ENCODE measurements at places on chromosomes 3 and 15.

DNA sequence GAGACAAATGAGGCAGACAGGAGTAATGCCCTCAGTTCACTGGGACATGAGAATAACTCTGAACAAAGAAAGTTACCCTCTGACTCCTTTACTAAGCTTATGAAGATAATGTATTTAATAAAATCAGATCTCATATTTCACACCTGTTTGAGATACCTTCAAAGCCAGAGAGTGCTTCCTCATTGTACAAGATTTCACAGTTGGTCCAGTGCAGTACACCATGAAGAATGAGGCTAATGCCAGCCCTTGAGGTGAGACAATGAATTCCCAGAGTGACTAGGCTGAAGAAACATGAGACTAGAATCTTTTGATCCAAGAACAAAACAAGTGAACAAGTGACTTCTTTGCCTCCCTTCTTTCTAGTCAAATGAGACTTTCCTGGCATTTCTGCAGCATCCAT, 1133.8 kb downstream of the TUSC7 start:
- no peak overlapping the region for H3K27ac ChIP-seq
- DNase-seq = no peak
- no peak overlapping the region for H3K4me3 ChIP-seq
- H3K36me3 ChIP-seq = no peaks in the 10 kb centered on the region

GRCh38 chr15:93066834-93067648, 22.0 kb downstream of the RGMA start:
- no peak overlapping the region for H3K4me3 ChIP-seq
- peaks cover 36% of the 10 kb centered on the region for H3K27me3 ChIP-seq
- H3K4me1 ChIP-seq = peaks cover 8% of the 10 kb centered on the region
- H3K36me3 ChIP-seq = no peaks in the 10 kb centered on the region
- no peak overlapping the region for H3K27ac ChIP-seq

DNA sequence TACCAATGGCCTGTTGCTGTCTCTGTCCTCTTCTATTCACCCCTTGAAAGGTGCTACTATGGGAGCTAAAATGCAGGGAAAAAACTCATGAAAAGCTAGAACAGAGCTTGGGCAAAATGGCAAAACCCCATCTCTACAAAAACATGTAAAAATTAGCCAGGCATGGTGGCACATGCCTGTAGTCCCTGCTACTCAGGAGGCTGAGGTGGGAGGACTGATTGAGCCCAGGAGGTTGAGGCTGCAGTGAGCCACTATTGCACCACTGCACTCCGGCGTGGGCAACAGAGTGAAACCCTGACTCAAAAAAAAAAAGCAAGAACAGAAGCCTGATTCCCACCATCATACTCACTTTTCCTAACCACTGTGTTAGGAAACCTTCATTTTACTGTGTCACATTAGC, 1.9 kb downstream of the MAP4 start:
- peaks cover 35% of the 10 kb centered on the region for H3K4me1 ChIP-seq
- no peak overlapping the region for H3K4me3 ChIP-seq
- DNase-seq = no peak
- H3K27me3 ChIP-seq = no peaks in the 10 kb centered on the region
- H3K36me3 ChIP-seq = peaks cover 15% of the 10 kb centered on the region

GRCh38 chr3:194505791-194506415, 19.1 kb upstream of the ATP13A3 start:
- H3K27me3 ChIP-seq = no peaks in the 10 kb centered on the region
- H3K4me3 ChIP-seq = no peak overlapping the region
- no peaks in the 10 kb centered on the region for H3K4me1 ChIP-seq
- H3K36me3 ChIP-seq = peaks cover 2% of the 10 kb centered on the region
- H3K27ac ChIP-seq = no peak overlapping the region

- no peak overlapping the region for H3K4me3 ChIP-seq
- peaks cover 61% of the 10 kb centered on the region for H3K4me1 ChIP-seq
- H3K36me3 ChIP-seq = peaks cover 17% of the 10 kb centered on the region
- DNase-seq = no peak
- H3K27ac ChIP-seq = peak overlapping the region; percentile 47
These were observed 3.1 kb upstream of the CDV3 start for GRCh38 chr3:133570139-133570936.

DNA sequence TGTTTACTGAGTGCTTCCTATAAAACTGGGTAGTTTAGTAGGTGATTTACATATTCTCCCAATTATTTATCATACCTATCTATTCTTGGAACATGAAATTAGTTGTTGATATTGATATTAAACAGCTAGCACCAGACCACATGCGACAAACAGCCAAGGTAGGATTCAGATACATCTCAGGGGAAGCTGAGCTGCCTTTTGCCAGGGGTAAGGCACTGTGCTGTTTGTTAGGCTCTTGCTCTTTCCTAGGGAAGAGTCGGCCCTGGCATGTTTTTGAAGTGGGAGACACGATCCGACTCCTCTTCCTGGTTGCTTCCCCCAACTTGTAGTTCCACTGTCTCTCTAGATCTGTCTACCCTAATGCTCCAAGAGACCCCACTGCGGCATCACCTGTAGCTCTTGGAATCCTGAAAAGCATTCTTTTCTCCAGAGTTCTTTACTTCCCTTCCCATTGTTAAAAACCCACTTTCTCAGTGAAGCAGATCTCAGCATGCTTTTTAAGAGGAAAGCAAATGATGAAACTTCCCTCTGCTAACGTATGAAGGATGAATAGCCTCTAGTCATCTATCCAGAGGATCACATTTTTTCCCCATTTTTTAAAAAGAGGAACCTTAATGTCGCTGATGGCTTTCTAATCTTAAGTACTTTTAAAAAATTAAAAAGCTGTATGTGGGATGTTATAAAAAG, 138.4 kb downstream of the GHSR start:
- no peak overlapping the region for H3K27ac ChIP-seq
- no peak overlapping the region for H3K4me3 ChIP-seq
- H3K36me3 ChIP-seq = peaks cover 16% of the 10 kb centered on the region
- DNase-seq = no peak

DNA sequence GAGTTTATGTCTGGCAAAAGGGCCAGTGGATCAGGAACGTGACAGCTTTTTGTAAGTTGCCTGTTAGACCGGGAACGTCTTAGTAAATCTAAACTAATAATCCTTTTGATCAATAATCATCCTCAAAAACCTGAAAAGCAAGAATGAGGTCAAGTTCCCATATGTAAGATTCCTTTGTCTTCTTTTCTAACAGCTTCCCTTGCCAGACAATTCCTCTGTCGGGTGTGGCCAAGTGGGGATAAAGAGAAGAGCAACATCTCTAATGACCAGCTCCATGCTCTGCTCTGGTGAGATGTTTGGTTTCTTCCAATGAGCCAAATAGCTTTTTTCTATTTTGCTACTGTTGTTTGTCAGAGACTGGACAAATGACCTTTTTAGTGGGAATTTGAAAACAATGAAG, 19.8 kb downstream of the FANCD2OS start:
- H3K27me3 ChIP-seq = no peaks in the 10 kb centered on the region
- peaks cover 39% of the 10 kb centered on the region for H3K36me3 ChIP-seq
- no peak for DNase-seq
- no peaks in the 10 kb centered on the region for H3K4me1 ChIP-seq

DNA sequence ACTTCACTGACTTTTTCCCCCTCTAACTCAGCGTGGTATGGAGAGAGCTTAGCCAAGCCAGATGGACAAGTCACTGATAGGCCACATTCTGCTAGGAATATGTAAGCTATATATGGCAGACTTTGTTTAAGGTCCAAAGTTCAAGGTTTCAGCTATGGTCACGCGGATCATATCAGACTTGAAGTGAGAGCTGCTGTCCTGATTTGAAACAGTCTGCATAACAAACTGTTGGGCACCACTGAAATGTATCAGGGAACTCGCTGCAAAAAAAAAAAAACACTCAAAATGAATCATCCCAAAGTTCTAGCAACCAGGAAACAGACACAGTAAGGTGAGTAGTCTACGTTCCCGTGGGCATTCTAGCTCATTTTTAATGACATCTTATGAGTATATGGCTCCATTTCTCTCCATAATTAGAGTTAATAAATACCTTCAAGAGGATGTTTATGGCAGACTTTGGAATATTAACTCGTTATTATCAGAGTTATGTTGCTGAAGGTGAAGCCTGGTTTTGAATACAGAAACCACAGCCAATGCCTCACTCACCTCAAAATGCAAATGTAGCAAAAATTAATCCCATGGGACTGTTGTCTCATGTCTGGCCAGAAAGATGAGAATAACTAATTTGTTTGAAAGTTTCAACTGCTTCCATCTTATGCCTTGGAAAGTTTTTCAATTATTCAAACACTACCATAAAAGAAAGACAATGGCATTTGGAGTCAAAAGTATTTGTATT, 12.3 kb downstream of the DPH3 start:
- peaks cover 15% of the 10 kb centered on the region for H3K36me3 ChIP-seq
- no peaks in the 10 kb centered on the region for H3K27me3 ChIP-seq
- no peak for DNase-seq
- no peak overlapping the region for H3K27ac ChIP-seq
- no peak overlapping the region for H3K4me3 ChIP-seq

GRCh38 chr3:23271876-23272741, 69.0 kb downstream of the UBE2E2 start:
- H3K27me3 ChIP-seq = no peaks in the 10 kb centered on the region
- H3K4me3 ChIP-seq = no peak overlapping the region
- DNase-seq = no peak

DNA sequence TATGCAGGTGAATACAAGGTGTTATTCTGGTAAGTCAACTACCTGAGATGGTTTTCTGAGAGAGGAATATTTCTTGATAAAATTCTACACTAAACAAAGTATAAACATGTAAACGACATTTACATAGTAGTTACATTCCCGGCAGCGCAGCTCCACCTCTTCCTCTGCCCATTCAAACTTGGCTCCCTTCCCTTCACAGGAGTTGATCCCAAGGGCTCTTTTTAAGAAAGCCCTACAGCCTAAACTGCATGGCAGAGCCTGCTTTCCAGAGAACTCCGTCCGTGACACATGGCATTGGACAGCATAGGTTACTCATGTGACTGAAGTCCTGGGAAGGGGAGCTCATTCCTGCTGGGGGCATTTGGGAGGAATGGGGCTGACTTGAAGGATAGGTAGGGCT, 22.0 kb upstream of the LCTL start:
- H3K27me3 ChIP-seq = peaks cover 32% of the 10 kb centered on the region
- no peaks in the 10 kb centered on the region for H3K4me1 ChIP-seq
- no peaks in the 10 kb centered on the region for H3K36me3 ChIP-seq
- DNase-seq = no peak
- H3K27ac ChIP-seq = no peak overlapping the region

- DNase-seq = no peak
- no peaks in the 10 kb centered on the region for H3K36me3 ChIP-seq
- no peaks in the 10 kb centered on the region for H3K27me3 ChIP-seq
- no peaks in the 10 kb centered on the region for H3K4me1 ChIP-seq
- H3K4me3 ChIP-seq = no peak overlapping the region
These were observed 70.4 kb upstream of the TAMM41 start for GRCh38 chr3:11917051-11917450.

GRCh38 chr3:194277104-194277785, 73.9 kb downstream of the CPN2 start:
- no peak overlapping the region for H3K4me3 ChIP-seq
- H3K36me3 ChIP-seq = no peaks in the 10 kb centered on the region
- no peak overlapping the region for H3K27ac ChIP-seq
- H3K4me1 ChIP-seq = no peaks in the 10 kb centered on the region

DNA sequence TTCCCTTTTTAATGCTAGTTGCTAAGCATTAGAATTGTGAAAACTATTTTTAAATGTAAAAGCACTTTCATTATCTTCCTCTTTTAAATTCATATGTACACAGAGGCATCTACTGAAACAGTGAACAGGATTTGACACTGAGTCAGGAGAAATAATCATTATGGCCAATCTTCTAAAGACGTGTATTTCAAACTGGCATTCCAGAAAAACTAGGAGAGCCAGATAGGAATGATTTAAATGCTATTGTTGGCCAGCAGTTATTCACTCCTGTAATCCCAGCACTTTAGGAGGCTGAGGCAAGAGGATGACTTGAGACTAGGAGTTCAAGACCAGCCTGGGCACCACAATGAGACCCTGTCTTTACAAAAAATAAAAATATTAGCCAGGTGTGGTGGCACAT, 67.6 kb upstream of the RAP2B start:
- peaks cover 11% of the 10 kb centered on the region for H3K4me1 ChIP-seq
- no peak overlapping the region for H3K4me3 ChIP-seq
- no peak for DNase-seq
- H3K27me3 ChIP-seq = no peaks in the 10 kb centered on the region
- no peak overlapping the region for H3K27ac ChIP-seq
- H3K36me3 ChIP-seq = no peaks in the 10 kb centered on the region

GRCh38 chr15:64582202-64582601, 121.8 kb downstream of the ZNF609 start:
- H3K4me1 ChIP-seq = no peaks in the 10 kb centered on the region
- no peak for DNase-seq
